Tibial artery (tissue), 4 donors: ENCODE measurements at places on chromosomes 11 and 22.

DNA sequence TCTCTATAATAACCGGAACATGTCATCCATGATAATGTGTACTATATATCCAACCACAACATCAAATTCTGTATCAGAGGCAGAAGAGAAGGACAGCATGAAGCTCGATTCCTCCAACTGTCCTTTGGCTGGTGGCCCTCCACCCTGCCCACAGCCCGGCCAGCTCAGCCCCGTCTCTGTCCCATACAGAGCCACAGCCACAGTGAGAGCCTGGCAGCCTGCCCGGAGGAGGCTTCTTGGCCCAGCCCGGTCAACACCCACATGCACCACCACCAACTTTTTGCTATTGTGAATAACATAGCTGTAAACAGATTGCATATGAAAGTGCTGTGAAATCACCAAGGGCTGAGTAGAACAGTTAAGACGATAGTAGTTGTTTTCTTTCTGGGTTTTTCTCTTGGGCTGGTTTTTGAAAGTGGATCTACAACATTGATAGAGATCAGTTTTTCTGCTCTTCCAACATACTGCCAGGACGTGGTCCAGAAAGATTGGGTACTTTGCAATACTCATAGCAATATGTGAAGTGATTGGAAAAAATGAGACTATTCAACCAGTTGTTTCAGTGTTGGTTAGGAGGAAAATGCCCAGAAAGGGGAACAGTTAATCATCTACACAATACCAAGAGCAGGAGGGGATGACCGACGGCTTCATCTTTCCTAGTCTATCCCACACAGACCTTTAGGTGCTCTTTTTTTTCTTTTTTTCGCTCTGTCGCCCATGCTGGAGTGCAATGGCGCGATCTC lies 6.9 kb upstream of the TUBA8 start:
- no peak for DNase-seq

- no peak for DNase-seq
These were observed 69.9 kb downstream of the THAP12 start for GRCh38 chr11:76310832-76311595.

GRCh38 chr22:27863556-27863955 lies 55.5 kb downstream of the PITPNB start:
- no peak for DNase-seq

- peak; percentile 74 for DNase-seq
These were observed 132.3 kb upstream of the PARVA start for GRCh38 chr11:12245091-12245490.

DNA sequence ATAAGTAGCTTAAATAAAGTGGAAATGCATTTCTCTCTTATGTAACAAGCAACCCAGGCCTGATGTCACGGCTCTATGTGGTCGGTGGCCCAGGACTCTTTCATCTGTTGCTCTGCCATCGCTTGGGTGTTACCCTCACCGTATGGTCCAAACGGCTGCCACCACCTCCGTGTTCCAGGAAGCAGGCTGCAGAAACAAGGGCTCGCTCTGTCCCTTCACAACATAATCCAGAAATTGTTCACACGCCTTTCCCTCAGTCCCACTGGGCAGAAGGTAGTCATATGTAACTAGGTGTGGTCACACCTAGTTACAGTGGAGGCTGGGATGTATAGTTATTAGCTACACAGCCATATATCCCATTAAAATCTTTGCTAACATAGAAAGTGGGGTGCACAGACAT lies 421.0 kb downstream of the SOX6 start:
- no peak for DNase-seq

GRCh38 chr11:1714908-1715885 lies 18.2 kb downstream of the KRTAP5-6 start:
- DNase-seq = peak; percentile 48

GRCh38 chr11:127218275-127218608 lies 217.7 kb upstream of the KIRREL3 start:
- no peak for DNase-seq

- no peak for DNase-seq
These were observed 6.3 kb upstream of the MCHR1 start for GRCh38 chr22:40673017-40673416.

- no peak for DNase-seq
These were observed 1.9 kb upstream of the ANO9 start for GRCh38 chr11:443542-444199.
